ENCODE measurements at places on chromosomes 2 and 18.

GRCh38 chr2:215476424-215476823, 40.6 kb upstream of the FN1 start:
- DNase-seq, result no peak

DNA sequence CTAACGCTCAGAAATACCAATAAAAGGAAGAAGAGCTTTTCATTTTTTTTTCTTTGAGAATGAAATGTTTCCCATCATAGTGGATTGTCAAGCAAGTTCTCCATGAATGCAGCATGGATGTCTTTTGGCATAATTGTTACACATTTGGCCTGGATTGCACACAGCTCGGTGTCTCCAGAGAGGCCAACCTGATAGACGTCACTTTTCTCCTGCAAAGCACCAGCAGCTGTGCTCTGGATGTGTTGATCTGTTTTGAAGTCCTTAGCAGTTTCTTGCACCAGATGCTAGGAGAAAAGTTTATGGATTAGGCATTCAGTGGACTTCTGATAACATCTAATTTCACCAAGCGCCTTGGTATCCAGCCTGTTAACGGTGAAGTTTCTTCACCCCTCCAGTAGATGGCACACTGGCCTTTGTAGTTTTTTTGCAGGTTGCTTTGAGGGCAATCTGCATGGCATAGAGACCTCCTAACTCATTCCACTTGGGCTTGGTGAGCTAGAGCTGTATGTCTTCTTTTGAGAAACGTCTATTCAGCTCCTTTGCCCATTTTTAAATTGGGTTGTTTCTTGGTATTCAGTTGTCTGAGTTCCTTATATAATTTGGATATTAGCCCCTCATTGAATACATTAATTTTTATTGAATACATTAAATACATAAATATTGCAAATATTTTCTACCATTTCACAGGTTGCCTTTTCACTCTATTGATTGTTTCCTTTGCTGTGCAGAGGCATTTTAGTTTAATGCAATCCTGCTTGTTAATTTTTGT, 59.7 kb downstream of the PTH2R start:
- DNase-seq, result no peak

DNA sequence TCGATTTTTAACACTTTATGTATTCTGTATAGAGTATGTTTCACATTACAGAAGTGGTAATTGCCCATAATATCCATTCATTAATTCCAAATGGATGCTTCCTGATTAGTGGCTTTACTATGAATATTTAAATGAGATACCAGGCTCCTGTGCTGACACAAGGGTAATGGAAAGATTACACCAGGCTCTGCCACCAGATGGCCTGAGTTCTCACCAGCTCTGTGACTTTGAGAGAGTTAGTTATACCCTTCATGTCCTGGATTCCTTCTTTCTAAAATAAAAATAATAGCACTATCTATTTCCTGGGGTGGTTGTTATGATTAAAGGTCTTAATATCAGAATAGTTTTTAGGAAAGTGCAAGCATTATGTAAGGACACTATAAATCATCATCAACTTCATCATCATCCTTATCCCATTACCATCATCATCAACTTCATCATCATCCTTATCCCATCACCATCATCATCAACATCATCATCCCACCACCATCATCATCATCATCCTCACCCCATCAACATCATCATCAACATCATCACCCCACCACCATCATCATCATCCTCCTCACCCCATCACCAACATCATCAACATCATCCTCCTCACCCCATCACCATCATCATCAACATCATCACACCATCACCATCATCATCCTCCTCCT, 151.8 kb downstream of the DNER start:
- DNase-seq, result no peak

DNA sequence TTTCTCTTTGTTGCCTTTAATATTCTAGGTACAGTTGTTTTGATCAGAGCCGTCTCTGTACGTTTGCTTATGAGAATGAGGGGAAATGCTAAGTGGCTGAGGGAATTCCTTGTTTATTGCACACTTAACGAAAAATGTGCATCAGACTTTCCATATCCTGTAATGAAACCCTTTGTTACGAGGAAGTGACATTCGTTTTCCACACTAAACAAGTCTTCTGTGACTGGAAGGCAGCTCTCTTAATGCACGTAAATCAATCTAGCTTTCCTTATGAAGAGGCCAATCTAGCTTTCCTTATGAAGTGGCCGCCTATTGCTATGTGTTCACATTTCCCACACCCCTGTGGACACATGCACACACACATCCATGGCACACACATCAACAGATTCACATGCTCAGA, 186.2 kb downstream of the SNTG2 start:
- no peak for DNase-seq

DNA sequence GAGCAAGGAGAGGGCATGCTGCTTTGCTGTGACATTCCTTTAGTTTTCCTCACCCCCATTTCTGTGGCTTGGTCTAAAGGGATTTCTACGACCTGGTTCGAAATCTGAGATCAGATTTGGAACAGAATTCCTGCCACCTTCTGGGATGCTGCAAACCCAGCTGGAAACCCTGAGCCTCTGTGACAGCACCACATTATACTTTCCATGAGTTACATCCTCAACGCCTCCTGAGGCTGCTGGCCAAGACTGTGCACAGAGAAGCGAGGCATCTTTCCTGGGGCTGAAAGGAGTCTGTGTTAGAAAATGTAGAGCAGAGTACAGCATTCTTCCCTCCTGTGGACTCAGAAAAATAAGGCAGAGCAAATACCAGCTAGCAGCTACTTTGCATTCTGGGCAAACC, 138.1 kb upstream of the CHAC2 start:
- DNase-seq, result no peak

- no peak for DNase-seq
Observed at GRCh38 chr2:190526105-190526750, 8.3 kb downstream of the NEMP2 start.

DNA sequence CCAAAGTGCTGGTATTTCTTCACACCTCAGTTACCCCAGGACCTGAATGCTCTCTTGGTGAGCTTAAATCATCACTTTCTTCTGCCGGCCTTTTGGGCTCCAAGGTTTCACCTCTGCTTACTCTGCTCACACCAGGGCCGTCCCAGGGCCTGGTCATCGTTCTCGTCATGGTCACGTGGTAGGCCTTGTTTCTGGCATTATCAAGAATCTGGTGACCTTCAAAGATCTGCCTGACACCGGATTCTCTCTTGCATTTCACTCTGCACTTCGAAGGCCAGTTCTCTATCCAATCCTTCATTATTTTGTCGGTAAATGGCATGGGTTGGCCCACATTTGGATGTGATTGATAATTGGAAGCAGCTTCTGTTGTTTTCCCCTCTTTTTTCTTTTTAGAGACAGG, 80.5 kb downstream of the HRH4 start:
- no peak for DNase-seq

DNA sequence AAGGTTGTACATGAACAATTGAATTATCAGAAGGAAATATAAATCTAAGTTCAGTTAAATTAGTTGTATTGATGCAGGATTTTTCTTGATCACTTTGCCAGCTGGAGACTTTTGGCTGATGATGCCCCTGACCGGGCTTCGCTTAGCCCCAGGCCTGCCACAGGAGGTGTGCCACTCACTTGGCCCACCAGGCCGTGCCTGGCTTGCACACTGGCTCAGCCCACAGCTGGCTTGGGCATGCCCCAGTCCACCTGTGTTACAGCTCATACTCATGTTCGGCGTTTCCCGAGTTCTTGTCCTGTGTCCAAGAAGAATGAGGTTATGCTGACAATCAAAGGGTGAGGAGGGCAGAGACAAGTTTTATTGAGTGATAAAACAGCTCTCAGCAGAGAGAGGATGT, 773.9 kb upstream of the FANCL start:
- no peak for DNase-seq

DNA sequence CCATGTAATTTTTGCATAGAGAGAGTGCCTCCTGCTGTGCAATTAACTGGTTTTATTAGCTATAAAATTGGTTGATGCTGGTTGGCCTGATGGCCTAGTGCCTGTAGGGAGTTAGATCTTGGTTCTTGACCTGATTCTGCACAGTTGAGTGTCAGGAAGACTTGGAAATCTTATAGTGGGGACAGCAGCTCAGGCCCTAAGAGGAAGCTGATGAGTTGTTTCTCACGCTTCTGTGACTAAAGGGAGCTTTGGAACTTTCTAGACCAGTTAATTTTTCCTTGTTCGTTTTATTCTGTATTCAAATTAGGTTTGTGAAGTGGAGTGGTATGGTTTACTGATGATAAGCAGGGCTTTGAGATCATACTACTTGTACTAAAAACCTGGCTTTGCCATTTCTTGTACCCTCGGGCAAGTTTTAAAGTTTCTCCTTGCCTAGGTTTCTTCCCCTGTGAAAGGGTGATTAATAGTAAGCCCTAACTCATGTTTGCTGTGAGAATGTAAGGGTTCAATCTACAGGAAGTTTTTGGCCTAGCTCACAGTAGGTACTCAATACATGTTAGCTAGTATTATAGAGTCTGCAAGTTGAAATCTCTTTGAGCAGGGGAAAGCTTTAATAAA, 82.1 kb downstream of the MAP3K20 start:
- DNase-seq, result no peak
